Inflammatory macrophage treated with lipopolysaccharide for 4 hours (primary cell): ENCODE measurements at places on chromosomes 2 and 18.
A peak's percentile ranks its signal among the peaks of the same experiment; 100 is the strongest.

GRCh38 chr2:241858206-241859016 lies at the start of gene PDCD1:
PDCD1 (minus strand) TSS chr2:241858894; CDS start chr2:241858838, 56 bp downstream.
- peak; percentile 18 for DNase-seq

GRCh38 chr2:117674172-117674571 lies 140.3 kb upstream of the DDX18 start:
- DNase-seq: no peak

GRCh38 chr2:133352719-133353118 lies 215.5 kb downstream of the NCKAP5 start:
- DNase-seq: no peak

GRCh38 chr2:237697586-237698357 lies 70.4 kb downstream of the LRRFIP1 start:
- no peak for DNase-seq

DNA sequence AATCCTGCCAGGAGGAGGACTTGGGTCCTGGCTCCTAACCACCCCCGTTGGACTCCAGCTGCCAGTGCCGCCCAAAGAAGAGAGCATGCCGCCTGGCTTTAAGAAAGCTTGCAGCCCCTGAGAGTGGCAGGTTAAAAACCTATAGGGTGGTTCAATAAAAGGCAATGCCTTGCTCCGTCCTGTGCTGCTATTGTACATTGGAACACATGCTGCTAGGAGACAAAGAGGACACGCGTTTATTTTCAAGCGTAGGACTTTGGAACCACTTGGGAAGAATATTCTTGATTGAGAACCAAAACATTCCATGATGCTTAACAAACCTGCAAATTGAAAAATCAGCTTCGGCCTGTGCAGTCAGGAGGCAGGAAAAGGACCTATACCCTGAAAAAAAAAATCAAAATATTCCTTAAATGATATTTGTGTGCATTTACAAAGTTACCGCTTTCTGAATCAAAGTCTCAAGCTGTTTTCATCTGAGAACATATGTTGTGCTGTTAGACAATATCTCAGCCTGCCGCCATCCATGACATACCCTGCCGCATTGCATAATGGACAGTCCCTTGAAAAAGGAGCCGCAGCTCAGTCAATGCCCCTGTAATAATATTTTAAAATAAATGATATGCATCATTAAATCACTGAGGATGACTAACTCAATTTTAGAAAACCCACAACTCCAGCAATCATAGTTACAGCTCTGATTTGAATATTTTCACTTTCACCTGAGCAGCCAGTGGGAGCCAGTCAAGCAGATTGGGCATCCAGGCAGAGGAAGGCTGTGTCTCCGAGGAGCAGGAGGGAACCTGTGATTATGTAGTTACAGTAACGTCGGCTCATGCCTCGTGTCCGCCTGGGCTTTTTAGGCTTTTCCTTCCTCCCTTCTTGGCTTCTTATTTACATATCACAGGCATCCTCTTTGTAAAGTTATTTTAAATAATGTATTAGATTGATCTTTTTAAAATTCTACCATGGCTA lies 805.6 kb upstream of the FANCL start:
- DNase-seq: no peak

GRCh38 chr2:48034295-48034694 lies 128.0 kb upstream of the FBXO11 start:
- DNase-seq: peak; percentile 1

DNA sequence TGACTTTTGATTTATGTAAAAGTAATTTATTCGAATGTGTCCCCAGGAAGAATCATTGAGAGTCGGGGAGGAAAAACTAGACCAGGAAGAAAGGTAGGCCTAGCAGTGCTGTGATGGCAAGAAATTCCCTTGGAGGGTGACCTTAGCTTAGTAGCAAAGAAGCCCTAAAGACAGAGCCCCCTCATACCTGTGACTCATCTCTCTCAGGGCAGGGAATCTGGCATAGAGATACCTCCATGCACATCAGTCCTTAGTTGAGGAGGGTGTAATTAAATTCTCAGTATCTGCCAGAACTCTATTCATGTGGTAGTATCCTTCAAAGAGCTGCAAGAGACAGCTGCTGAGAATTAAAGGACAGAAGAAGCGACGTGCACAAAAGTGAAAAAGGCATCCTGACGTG lies 360.3 kb downstream of the FBXO15 start:
- no peak for DNase-seq

DNA sequence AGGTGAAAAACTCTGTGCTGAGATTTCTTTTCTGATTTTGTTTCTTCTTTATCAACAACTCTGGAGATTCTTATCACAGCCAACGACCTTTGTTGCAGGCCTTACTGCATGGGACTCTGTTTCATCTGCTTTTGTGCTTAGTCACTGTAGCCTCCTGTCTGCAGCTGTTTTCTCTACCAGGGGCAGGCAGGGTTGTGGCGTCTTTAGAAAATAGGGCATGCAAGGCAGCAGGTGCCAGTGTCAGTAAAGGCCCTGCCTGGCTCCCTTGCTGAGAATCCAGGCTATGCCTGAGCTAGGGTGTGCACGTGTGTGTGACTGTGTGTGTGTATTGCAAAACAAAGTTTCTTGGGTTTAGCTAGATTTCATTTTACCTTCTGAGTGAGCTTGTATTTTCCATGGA lies 14.6 kb upstream of the SLC9A2 start:
- peak; percentile 20 for DNase-seq

- no peak for DNase-seq
Observed at GRCh38 chr2:232949016-232949415, 64.0 kb downstream of the NGEF start.

- peak; percentile 59 for DNase-seq
Observed at GRCh38 chr18:74613381-74613780, 15.7 kb downstream of the ZNF407 start.

- DNase-seq: no peak
Observed at GRCh38 chr2:154709215-154709614, 10.7 kb downstream of the KCNJ3 start.

DNA sequence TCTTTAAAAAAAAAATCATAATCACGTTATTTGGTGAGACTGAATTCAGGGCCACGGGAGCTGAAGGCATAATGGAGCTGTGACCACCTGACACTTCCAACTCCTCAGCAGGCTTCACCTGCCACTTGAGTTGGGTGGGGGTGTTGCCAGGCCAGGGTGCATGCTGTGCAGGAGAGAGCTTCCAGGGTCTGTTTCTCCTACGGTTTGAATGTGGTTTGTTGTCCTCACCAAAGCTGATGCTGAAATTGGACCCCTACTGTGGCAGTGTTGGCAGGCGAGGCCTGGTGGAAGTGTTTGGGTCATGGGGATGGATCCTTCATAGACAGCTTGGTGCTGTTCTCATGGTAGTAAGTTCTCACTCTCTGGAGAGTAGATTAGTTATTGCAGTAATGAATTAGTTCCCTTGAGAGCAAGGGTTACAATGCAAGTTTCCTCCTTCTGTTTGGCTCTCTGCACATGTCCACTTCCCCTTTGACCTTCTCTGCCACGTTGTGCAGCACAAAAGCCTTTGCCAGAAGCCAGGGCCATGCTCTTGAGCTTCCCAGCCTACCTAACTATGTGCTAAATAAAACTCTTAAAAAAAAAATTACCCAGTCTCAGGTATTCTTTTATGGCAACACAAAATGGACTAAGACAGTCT lies 38.3 kb upstream of the ANKRD44 start:
- peak; percentile 7 for DNase-seq

DNA sequence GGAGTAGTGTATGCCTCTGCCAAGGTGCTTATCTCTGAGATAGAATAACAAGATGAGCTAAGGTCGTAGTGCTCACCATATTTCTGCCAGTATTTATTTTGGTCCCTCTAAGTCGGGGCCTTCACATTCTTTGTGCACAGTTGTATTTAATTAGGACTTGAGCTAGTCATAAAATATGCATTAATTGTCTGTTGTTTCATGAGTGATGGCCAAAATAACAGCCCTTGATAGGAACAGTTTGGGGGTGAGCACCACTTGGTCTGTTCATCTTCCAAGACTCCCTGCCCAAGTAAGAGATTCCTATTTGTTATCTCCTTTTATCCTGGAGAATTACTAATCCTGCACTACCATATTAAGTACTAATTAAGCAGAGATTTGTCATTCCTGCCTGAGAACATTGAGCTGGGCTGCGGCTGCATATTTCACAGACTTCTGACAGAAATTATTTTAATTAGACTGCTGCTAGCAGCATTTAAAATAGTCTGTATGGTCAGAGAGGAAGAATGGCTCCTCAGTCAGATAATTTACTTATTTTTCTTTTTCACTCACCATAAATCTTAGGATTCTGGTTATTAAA lies 435.1 kb downstream of the MTX2 start:
- DNase-seq: no peak

DNA sequence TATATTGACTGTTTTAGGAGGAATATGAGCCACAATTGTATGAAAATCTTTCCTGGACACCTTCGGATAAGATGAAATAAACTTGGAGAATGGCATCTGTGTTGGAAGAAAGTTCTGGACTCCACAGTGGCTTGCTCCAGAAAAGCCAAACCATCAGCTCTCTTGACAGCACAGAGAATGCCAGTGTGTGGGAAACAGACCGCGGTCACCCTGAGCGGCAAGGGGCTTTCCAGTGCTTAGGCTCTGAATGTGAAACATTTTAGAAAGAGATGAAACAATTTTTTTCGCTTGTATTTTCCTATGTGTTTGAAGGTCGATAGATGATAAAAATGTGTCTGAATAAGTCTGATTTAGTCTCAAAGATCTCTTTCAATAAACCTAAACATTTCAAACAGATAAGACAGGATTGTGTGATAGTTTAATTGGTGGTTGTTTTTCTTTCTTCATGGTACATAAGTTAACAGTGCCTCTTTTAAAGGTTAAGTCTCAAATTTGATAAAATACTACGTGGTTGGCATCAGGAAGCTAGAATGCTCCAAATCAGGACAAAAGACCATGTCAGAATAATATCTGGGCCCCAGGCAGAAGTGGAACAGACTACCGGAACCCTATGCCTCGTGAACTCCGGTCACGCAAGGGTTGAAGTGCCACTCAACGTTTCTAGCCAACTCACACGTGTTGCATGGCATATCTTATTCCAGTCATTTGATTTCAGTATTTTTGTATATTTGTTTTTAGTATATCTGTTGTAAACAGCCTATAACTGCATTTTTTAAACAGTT lies 28.9 kb downstream of the PTGR3 start:
- no peak for DNase-seq

- DNase-seq: no peak
Observed at GRCh38 chr2:38202713-38203445, 126.9 kb upstream of the CYP1B1 start.

DNA sequence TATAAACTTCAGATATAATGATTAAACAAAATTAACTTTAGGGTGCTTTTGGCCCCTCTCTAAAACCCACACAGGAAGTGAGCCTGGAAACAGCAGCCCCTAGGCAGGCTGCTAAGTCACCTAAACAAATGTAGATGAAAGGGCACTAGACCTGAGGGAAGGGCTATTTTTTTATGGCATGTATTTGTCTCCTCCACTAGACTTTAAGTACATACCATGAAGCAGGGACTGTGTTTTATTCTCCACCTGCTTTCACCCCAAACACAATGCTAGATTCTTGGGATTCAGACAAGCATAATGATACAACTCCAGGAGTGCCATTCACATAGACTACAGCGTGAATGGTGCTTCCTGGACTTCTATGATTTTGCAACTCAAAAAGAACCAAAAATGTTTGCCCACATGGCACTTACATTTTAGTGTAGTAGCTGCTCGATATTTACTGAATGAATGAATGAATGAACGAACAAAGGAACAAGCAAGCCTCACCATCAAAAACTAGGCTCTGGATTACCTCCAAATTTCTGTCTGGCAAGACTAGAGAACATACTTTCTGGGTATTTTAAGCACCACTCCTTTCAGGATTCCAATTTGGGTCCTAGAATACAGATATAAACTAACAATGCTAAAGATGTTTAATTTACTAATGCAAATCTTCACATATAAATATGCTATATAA lies 10.1 kb downstream of the ATAD2B start:
- DNase-seq: no peak

DNA sequence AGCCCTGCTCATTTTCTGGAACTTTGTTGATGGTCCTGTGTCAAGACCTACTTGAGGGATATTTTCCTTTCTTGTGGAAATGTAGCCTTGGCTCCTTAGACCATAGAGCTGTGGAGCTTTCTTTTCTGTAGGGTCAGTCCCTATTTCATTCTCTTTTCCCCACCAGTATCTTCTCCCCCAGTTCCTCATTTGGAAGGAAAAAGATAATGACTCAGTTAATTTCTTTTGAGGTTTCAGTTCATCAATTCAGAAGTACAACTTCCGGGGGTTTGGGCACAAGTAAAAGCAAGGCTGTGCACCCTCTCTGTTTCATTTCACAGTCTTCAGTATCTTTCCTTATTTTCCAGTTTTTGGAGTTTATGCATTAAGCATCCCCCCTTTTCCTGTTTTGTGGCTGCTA lies 70.7 kb downstream of the CDC42EP3 start:
- DNase-seq: peak; percentile 90

- no peak for DNase-seq
Observed at GRCh38 chr18:24515721-24516120, 55.3 kb downstream of the HRH4 start.

DNA sequence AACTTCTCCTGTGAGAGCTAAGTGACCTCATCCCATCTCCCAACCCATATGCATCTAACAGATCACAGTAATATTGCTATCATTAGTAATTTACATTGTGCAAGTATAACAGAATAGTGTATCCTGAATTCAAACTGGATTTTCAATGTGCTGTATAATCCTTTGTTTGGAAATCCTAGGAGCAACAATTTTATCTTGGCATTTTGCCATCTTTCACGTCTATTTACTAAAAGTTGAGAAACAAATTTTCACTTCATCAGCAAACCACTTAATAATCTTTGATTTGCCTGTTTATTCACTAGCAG lies 3.8 kb downstream of the HNRNPLL start:
- DNase-seq: peak; percentile 52

- DNase-seq: no peak
Observed at GRCh38 chr2:196537311-196537710, 102.2 kb upstream of the CCDC150 start.

DNA sequence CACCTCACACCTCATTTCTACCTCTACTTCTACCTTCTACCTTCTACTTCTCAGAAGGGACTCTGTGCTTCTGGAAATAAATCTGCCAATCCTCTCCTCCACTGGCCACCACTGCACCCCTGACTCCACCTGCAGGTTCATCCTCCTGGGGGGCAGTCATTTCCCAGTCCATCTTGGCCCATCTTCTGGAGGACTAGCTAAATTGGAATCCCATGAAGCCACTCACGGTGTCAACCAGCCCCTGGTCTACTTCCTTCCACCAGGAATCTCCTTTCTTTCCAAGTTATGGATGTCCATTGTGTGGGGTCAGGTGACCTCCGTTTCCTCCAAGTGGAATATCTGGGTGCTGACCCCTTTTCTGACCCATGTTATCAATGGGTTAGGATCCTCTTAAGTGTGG lies 3.9 kb downstream of the WNT10A start:
- DNase-seq: no peak

DNA sequence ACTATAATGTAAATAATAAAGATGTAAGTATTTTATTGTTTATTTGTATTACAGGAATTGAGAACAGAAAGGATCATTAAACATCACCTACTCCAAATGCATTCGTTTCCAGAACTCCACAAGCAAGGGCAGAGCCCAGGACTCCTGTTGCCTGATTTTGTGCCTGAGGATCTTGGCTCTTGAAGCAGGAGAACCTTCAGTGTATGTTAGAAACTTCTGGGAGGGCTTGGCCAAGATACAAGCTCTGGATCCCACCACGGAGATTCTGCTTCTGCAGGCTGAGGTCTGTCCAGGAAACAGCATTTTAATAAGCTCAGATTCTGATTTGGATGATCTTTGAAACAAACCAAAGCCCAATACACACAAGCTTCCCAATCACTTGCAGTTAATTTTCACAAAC lies 142.4 kb upstream of the SOX11 start:
- no peak for DNase-seq
